ENCODE measurements at places on chromosomes 12 and 14.
A peak's percentile ranks its signal among the peaks of the same experiment; 100 is the strongest.

DNA sequence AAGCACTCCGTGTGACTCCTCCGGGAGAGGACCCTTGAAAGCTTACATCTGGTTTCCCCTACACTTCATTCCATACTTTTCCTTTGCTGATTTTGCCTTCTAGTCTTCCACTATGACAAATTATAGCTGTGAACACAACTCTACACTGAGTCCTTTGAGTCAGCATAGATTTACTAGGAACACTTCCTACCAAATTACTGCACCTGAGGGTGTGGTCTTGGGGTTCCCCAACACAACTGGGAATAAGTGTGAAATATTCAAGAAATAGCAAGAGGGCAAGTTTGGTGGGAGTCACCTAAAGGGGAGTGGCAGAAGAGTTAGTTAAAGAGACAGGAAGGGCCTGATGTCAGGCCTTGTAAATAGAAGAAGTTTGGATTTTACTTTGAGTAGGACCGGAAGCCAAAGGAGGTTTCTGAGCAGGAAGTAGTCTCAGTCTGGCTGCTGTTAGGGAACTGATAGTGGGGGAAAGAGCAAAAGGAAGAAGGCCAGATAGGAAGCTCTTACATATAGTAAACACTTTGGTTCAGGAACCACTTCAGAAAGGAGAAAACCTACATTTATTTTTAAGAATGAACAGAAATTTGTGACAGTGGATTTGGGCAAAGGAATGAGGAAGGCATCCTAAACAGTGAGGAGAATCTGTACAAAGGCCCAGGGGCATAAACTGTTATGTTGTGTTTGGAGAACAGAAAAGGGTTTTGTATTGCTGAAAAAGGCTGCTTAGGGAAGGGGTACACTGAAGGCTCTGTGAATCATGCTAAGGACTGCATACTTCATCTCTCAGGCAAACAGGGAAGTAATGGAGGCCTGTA, 14.2 kb downstream of the SEL1L start:
- no peak overlapping the region for H3K27ac ChIP-seq
- H3K36me3 ChIP-seq = peaks cover 62% of the 10 kb centered on the region
- DNase-seq = no peak
- peaks cover 2% of the 10 kb centered on the region for H3K4me1 ChIP-seq

- H3K4me1 ChIP-seq = peaks cover 4% of the 10 kb centered on the region
- no peak for DNase-seq
- no peaks in the 10 kb centered on the region for H3K27me3 ChIP-seq
- no peak overlapping the region for H3K4me3 ChIP-seq
- peaks cover 39% of the 10 kb centered on the region for H3K36me3 ChIP-seq
Measured at GRCh38 chr14:73725116-73726024, 11.2 kb upstream of the PNMA1 start.

- no peak overlapping the region for H3K27ac ChIP-seq
- DNase-seq = peak; percentile 69
- H3K27me3 ChIP-seq = no peaks in the 10 kb centered on the region
- no peak overlapping the region for H3K4me3 ChIP-seq
- no peaks in the 10 kb centered on the region for H3K4me1 ChIP-seq
Measured at GRCh38 chr12:128190614-128191013, 76.4 kb upstream of the TMEM132C start.

DNA sequence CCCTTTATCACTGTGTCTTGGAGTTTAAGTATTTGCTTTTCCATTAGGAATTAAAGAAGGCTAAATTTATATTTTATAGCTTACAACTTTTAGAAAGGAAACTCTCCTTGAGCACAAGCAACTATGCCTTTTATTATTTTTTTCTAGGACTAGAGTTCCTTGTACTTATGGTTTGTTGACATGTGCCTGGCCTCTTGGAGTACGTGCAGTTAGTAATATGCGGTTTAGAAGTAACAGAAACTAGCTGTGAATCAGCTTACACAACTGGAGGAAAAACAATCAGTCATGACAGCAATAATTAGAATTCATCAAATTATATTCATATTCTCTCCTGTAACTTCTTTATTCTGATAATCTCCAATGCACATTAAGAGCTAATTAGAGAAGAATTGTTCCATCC, 428.7 kb downstream of the AEBP2 start:
- H3K4me3 ChIP-seq = no peak overlapping the region
- peaks cover 3% of the 10 kb centered on the region for H3K4me1 ChIP-seq
- H3K27me3 ChIP-seq = no peaks in the 10 kb centered on the region
- DNase-seq = no peak

DNA sequence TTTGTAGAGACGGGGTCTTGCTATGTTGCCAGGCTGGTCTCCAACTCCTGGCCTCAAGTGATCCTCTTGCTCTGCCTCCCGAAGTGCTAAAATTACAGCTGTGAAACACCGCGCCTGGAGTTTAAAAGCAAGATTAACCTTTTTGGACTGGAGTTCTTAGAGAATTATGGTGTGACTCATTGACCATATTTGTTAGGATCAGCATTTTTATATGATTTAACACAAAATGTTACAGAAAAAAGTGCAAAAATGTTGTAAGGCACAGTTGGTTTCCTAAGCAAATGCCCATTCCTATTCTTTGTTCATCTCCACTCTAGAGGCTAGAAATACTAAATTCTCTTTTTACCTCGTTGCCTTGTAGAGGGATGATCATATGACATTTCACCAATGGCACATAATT, 27.6 kb downstream of the SLC35E3 start:
- H3K36me3 ChIP-seq = no peaks in the 10 kb centered on the region
- H3K27ac ChIP-seq = no peak overlapping the region

DNA sequence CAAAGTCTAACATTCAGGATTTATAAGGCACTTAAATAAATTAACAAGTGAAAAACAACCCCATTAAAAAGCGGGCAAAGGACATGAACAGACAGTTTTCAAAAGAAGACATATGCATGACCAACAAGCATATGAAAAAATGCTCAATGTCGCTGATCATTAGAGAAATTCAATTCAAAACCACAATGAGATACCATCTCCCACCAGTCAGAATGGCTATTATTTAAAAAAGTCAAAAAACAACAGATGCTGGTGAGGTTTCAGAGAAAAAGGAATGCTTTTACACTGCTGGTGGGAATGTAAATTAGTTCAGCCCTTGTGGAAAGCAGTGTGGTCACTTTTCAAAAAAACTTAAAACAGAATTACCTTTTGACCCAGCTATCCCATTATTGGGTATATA, 60.7 kb upstream of the BDKRB2 start:
- no peak for DNase-seq
- H3K27me3 ChIP-seq = no peaks in the 10 kb centered on the region
- no peaks in the 10 kb centered on the region for H3K36me3 ChIP-seq
- H3K4me3 ChIP-seq = no peak overlapping the region
- H3K27ac ChIP-seq = no peak overlapping the region
- no peaks in the 10 kb centered on the region for H3K4me1 ChIP-seq

DNA sequence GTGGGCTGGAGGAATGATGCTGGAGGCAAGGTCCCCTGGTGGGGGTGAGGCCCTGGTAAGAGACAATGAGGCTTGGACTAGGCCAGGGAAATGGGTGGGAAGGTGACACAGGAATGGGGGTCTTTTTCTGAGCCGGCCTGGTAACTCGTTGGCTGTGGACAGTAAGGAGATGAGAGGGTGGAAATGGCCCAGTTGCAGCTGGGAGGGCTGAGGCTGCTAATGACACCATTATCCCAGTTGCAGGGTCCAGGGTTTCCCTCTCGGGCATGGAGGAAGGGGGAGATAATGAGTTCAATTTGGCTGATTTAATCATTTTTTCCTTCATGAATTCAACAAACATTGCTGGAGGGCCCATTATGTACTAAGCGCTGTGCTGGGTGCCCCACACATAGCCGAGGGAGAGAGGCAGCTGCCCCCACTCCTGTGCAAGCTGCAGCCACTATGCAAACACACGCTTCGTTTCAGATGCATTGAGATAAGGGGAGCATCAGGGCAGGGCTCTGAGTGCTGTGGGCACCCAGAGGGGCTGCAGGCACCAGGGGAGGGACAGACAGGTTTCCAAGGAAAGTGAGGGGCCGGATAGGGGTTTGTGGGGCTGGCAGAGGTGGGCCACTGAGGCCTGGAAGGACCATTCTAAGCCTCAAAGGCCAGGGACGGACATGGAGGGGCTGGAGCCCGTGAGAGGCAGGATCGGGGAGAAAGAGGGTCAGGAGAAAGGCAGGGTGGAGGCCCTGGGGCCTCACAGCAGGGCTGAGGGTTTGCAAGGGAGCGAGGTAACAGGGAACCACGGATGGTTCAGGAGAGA, 43.2 kb upstream of the MEG3 start:
- H3K36me3 ChIP-seq = no peaks in the 10 kb centered on the region
- H3K27me3 ChIP-seq = no peaks in the 10 kb centered on the region
- no peak overlapping the region for H3K4me3 ChIP-seq
- peaks cover 86% of the 10 kb centered on the region for H3K4me1 ChIP-seq
- H3K27ac ChIP-seq = no peak overlapping the region

DNA sequence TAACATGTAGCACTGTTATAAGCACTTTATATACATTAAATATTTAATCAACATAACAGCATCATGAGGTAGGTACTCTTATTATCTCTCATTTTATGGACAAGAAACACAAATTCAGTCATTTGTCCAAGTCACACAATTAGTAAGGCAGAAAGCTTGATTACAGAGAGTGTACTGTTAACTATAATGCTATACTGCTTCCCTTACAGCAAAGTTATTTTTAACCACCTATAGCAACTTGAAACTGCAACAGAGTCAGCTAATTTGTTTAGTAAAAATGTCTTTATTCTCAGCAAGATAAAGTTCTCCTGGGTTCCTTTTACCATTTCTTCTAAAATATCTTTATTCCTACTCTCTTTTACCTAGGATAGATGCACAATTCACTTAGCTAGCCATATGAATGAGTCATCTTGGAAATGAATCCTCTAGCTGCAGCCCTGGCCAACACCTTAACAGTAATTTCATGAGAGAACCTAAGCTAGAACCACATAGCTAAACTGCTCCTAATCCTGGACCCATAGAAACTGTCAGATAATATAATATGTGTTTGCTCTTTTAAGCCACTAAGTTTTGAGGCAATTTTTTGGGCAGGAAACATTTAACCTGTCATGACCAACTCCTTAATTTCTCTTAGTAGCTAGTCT, 90.2 kb upstream of the HECTD1 start:
- no peaks in the 10 kb centered on the region for H3K4me1 ChIP-seq
- no peaks in the 10 kb centered on the region for H3K27me3 ChIP-seq
- H3K36me3 ChIP-seq = peaks cover 2% of the 10 kb centered on the region

DNA sequence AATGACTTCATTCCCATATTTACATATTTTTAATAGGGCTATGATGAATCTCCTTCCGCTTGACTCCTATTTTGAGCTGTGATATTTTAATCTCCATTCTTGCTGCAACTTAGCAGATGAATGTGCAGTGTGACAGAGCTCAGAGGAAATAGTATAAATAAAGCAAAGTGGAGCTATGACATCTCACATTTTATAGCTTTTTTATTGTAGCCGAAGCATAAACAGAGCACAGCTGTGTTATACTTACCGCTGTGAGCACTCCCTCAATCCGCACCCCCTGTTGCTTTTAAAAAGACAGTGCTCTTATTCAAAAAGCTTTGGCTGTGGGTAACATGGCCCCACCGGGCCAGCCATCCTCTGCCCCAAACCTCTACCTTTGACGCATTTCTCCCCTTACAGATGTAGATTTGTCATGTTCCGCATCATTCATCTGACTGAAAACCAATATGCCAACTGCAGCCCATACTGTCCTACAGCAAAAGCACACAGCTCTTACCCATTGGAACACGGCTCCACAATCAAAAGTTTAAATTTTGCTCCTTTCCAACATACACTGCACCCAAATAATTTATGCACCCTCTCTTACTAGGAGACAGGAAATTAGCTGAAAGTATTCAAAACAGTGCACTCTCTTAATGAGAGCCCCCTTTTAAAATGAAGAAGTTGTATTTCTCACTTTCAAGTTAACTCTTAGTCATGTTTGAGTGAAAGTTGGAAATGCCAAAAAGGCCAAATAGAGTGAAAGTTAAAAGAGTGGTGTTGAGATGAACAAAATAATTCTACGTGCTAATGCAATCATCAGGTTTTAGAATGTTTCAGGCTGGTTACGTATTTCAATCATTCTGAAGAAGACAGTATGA, 429.3 kb upstream of the SOX5 start:
- H3K27ac ChIP-seq = no peak overlapping the region
- no peaks in the 10 kb centered on the region for H3K27me3 ChIP-seq
- no peak for DNase-seq
- H3K4me1 ChIP-seq = no peaks in the 10 kb centered on the region

DNA sequence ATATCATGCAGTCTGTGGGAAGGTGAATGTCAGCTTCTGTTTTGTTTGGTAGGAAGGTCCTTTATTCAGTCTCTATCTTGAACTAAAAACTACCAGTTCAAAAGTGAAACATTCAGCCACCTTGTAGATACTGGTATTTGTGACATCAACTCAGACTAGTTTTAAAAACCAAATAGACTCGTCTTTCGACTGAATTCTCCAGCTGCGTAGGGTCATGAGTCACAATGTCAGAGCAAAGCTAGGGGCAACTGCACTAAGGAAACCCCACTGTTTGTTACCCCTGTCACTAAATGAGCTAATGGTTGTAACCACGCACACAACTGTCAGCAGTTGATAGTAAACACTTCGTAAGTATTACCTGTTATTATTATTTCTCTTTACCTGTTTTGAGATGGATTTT, 144.6 kb downstream of the PRIMA1 start:
- H3K36me3 ChIP-seq = no peaks in the 10 kb centered on the region
- H3K27ac ChIP-seq = no peak overlapping the region

- no peaks in the 10 kb centered on the region for H3K4me1 ChIP-seq
- H3K27me3 ChIP-seq = no peaks in the 10 kb centered on the region
- no peak for DNase-seq
- H3K27ac ChIP-seq = no peak overlapping the region
Measured at GRCh38 chr14:101288436-101289229, 272.7 kb upstream of the DIO3 start.

DNA sequence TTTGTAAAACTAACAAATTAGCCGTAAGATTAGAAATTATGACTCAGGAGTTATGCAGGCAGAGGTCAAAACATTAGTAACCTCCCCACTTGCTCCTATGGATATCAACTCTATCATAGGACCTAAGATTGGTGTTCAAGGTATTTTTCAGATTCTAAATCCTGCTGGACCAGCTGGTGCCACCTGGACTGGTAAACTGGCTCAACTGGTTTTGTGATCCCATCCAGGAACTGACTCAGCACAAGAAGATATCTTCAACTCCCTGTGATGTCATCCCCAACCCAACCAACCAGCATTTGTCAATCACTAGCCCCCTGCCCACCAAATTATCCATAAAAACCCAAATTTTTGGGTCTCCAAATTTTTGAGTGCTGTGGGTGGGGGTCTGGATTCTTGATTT, 98.1 kb upstream of the OR4E1 start:
- no peak overlapping the region for H3K27ac ChIP-seq
- DNase-seq = no peak
- H3K27me3 ChIP-seq = no peaks in the 10 kb centered on the region
- H3K4me3 ChIP-seq = no peak overlapping the region
- no peaks in the 10 kb centered on the region for H3K36me3 ChIP-seq

All from SK-N-SH (cell line).